Endodermal cell (in vitro differentiated cells): ENCODE measurements at places on chromosomes 6 and 20. TPM values are rescaled to one million over a fixed set of nuclear protein-coding genes. Genes with fewer than 3 reads are reported as not detected.

DNA sequence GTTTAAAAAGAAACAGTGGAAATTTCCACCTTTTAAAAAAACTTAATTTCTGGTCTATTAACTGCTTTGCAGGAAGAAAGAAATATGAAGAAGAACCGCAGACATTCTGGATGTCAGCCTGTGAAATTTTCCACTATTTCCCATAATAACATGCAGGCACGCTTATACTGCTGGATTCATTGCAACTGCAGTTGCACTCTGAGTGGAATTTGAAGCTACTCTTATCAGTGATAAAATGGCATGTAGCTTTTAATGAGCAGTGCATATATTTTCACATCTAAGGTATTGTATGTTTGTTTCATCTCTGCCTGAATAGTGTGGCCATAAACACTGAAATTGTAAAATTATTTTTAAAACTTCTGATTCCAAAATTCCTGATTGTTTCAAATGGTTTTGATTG is 28.2 kb downstream of the NCOA3 start:
- H3K27me3 ChIP-seq: no peaks in the 10 kb centered on the region
- DNase-seq: no peak
- no peak overlapping the region for H3K27ac ChIP-seq
- no peak overlapping the region for H3K4me3 ChIP-seq
- H3K4me1 ChIP-seq: no peaks in the 10 kb centered on the region

The AGER gene
- 32.1 to 35.6 TPM (median 35.2 TPM) in 3 replicates for total RNA-seq

The FABP7 gene
- total RNA-seq: 1.9 to 3.9 TPM (median 3.4 TPM) in 3 replicates

DNA sequence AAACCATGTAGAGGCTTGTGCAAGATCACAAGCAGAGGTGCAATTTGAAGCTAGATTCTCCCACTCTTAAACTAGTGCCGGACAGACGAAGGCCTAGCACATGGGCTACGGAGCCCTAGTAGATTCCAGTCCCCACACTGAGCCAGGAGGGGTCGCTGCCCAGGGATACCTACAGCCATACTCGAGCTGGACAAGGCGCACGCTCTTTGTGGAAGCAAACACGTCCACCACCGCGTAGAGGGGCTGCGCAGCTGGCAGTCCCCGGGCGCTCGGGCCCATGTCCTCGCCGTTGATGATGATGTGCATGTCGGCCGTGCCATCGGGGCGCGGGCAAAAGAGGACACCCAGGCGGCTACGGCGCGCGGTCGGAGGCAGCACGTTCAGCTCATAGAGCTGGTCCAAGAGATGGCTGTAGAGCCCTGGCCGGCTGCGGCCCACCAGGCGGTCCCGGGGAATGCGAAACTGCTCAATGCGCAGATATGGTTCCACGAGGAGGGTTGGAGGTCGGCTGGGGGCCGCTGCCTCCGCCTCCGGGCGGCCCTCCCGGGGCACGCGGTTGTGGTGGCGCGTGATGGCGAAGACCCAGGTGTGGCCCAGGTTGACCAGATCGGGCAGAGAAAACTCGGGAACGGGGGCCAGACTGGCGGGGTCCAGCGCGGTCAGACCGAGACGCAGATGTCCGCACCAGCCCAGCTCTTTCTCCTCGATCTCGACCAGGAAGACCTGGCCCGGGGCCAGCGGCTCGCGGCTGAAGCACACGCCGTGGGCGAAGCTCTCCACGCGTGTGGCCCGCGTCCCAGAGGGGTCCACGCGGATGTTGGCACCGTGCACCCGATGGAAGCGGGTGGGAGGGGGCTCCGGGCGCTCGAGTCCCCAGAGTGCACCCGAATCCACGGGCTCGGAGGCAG is 677 bp downstream of the NEURL2 start:
- no peaks in the 10 kb centered on the region for H3K4me1 ChIP-seq
- H3K4me3 ChIP-seq: peak overlapping the region; percentile 88
- no peaks in the 10 kb centered on the region for H3K27me3 ChIP-seq
- peaks cover 25% of the 10 kb centered on the region for H3K36me3 ChIP-seq
- H3K27ac ChIP-seq: no peak overlapping the region

The ABHD16B gene
- total RNA-seq: not detected in 2 replicates

- H3K4me3 ChIP-seq: no peak overlapping the region
- H3K36me3 ChIP-seq: no peaks in the 10 kb centered on the region
- H3K4me1 ChIP-seq: peaks cover 11% of the 10 kb centered on the region
These were observed 746 bp upstream of the PRND start for GRCh38 chr20:4720977-4721349.

The SNAI1 gene
- 13.1 to 19.0 TPM (median 13.5 TPM) in 3 replicates for total RNA-seq
